Amniotic epithelial cell (primary cell): ENCODE measurements at places on chromosomes 2 and 18.

- DNase-seq = no peak
These were observed 7.4 kb downstream of the TUBB6 start for GRCh38 chr18:12315490-12315889.

DNA sequence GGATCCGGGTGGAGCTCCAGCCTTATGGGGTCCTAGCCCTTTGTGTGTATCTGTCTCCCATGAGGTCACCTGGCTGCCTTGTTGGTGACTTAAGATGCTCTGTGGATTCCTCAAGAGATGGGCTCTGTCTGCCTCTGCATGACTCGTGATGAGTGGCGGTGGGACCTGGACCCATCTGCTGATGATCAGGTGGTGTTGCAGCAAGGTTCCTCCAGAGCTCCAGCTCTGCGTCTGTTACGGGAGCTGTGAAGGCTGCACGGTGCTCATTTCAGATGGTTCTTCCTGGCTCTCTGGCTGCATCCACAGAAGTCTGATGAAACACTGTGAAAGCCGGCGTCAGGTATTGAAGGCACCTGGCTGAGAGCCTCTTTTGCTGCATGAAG lies 2.4 kb downstream of the AGAP1 start:
- DNase-seq = no peak

DNA sequence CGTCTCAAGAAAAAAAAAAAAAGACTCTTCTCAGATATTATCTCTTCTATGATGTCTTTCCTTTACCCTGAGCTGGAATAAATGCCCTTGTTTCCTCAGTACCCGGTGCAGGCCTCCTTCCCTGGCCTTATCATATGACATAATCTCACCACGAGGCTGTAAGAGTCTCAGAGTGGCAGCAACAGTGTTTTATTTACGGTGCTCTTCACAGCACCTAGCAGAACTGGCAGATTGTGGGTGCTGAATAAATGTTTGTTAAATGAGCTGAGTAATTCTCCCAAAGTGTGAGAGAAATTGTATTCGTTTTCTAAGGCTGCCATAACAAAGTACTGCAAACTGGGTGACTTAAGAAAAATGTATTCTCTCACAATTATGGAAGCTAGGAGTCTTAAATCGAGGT lies 82.8 kb upstream of the CD28 start:
- peak; percentile 75 for DNase-seq

DNA sequence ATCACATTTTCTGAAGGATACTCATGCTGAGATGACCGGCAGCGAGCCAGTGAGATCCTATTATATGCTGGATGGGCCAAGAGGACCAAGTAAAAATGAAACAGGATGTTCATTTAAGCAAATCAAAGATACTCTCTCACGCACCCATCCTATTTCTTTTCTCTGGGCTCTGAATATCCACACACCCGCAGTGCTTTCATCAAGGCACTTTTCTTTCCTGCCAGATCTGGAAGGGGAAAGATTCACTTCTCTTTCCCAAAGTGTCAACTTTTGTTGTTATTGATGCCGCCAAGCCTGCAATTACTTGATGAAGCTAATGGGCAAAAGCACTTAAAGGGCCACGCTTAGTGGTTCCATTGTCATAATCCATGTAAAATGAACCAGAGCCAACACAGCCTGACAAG lies 191.9 kb upstream of the CHAC2 start:
- no peak for DNase-seq
